Calu3 (cell line): ENCODE measurements at places on chromosomes 1 and 21.

DNA sequence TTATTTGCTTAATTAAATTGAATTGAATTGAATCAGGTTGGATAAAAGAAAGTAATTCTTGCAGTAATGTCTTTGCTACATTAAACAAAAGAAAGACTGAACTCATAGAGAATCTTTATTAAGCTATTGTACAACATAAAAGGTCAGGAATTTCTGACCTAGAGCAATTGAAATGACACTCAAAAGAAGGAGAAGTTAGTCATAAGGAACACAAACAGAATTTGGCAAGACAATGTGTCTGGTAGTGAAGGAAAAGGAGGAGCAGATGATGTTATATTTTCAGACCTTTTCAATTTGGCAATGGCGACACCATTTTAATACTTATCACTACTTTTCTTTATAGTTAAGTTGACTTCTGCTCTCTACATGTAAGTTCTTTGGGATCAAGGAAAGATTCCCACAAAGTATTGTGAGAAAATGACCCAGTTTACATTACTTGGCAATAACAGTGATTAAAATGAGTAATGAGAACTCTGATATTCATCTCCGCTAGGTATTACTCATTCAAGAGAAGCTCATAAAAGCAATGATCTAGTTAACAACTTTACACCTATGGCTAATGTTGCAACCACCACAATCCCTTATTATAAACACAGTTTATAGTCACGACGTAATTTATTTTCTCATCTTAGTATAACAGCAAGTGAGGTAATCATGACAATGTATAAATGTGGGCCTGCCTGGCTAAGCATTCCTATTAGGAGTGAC, 14.7 kb upstream of the KRTAP21-1 start:
- DNase-seq, result no peak

DNA sequence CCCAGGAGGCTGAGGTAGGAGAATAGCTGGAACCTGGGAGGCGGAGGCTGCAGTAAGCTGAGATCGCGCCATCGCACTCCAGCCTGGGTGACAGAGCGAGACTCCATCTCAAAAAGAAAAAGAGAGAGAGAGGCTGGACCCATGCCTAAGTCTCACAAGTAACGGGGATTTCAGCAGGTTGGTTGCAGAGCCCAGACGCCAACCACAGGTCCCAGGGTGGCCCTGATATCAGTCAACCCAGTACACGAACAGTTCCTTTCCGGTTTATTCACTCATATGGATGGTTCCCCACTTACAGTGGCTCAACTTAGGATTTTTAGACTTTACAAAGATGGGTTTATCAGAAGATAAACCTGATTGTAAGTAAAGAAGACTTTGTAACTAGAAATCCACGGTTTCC, 40.9 kb downstream of the CLSTN1 start:
- no peak for DNase-seq

DNA sequence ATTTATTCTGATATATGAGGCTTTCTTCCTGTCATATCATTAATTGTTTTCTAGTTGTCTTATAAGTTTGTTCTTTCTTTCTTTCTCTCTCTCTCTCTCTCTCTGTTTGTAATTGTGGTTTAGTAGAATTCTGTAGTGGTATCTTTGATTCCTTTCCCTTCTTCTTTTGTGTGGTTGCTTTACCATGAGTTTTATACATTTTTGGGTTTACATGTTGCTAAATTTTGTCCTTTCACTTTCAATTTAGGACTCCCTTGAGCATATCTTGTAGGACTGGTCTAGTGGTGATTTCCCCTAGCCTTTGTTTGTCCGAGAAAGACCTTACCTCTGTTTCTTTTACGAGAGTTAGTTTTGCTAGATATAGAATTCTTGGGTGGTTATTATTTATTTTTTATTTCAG, 162.3 kb upstream of the CHRM3 start:
- DNase-seq, result no peak

- no peak for DNase-seq
Observed at GRCh38 chr1:9233241-9233941, 1.2 kb upstream of the H6PD start.

GRCh38 chr1:51768971-51769588, 109.4 kb downstream of the NRDC start:
- DNase-seq, result peak; percentile 13

- DNase-seq, result no peak
Observed at GRCh38 chr1:178612261-178612660, 99.4 kb downstream of the TEX35 start.

DNA sequence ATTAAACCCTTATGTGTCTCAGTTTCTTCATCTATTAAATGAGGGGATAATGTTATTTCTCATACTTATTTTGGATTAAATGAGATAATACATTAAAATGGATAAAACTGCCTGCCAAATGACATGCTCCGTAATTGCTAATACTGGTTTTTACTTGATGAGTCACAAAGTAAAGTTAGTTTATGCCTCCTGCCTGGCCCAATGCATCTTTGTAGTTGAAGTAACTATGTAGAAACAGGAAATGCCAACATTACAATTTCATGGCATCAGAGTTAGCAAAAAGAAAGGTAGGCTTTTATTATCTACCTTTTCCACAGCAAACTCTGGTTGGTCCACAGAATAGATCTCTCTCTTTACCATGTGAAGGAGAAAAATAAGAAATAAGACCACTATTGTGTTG, 214.5 kb downstream of the TBX15 start:
- DNase-seq, result no peak

GRCh38 chr1:237879195-237879594, 11.5 kb downstream of the ZP4 start:
- peak; percentile 47 for DNase-seq

GRCh38 chr1:227994632-227995300, 12.0 kb upstream of the WNT3A start:
- DNase-seq, result no peak

DNA sequence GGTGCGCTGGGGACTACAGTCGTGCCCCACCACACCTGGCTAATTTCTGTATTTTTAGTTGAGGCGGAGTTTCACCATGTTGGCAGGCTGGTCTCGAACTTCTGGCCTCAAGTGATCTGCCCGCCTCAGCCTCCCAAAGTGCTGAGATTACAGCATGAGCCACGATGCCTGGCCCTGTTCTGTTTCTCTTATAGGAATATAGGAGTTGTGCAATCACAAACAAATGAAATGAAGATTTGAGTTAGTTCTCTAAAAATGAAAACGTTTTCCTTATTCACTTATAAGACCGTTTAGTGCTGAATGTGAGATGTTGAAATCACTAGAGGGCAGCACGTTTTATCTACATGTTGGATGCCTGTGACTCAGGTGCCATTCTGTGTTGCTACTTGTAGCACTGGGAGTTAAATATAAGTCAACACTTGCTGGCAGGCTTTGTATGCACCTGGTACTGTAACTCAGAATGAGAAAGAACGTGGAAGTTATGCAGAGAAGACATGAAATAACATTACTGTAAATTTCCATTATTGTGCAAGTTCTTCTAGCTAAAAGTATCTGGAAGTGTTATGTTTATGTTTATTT, 45.8 kb downstream of the MIGA1 start:
- DNase-seq, result peak; percentile 20

DNA sequence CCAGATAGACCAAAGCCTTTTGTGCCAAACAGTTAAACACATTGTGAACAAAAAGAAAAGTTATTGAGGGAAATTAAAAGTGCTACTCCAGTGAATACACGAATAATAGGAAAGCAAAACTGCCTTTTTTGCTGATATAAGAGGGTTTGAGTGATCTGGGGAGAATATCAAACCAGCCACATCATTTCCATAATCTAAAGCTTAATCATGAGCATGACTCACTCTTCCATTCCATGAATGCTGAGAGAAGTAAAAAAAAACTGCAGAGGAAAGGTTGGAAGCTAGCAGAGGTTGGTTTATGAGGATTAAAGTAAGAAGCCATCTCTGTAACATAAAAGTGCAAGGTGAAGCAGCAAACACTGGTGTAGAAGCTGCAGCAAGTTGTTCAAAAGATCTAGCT, 350.6 kb upstream of the NCAM2 start:
- DNase-seq, result no peak

- DNase-seq, result no peak
Observed at GRCh38 chr1:2432441-2432844, 20.1 kb upstream of the PEX10 start.

DNA sequence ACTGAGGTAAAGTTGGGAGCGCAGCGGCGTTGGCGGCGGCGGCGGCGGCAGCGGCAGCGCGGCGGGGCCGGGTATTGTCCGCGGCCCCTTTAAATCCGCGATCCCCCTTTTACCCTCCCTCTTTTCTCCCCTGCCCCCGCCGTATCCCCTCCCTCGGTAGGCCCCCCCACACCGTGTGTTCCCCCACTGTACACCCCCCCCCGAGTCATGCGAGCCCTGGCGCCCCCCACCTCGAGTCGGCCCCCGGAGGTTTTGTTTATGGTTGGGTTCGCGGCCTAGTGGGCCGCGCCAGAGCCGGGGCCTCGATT, 169 bp downstream of the UBAP2L start:
- DNase-seq, result no peak

GRCh38 chr1:27531959-27532685, 42.2 kb upstream of the WASF2 start:
- DNase-seq, result no peak

DNA sequence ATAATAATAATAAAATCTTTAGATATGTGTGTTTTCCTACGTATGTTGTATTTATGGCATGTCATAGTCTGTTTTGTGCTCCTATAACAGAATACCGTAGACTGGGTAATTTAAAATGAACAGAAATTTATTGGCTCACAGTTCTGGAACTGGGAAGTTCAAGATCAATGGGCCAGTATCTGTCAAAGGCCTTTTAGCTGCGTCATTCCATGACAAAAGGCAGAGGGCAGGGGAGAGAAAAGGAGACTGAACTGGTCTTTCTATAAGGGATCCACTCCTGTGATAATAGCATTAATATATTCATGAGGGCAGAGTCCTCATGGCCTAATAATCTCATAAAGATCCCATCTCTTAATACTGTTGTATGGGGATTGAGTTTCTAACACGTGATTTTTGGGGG, 7.1 kb upstream of the SFT2D2 start:
- no peak for DNase-seq

GRCh38 chr21:42616941-42617340, 36.5 kb upstream of the PDE9A start:
- DNase-seq, result no peak

GRCh38 chr1:181398544-181398943, 84.8 kb upstream of the CACNA1E start:
- no peak for DNase-seq

DNA sequence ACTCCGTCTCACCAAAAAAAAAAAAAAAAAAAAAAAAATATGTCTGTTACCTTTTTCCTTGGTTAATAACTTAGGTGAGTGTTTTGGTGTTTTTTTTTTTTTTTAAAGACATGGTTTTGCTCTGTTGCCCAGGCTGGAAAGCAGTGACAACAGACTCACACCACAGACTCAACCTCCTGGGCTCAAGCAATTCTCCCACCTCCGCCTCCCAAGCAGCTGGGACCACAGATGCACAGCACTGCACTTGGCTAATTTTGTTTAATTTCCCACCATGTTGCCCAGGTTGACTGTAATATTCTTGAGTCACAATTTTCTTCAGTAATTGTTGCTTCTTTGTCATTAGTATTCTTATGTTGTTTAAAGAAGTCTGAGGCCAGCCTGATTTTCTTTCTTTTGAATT, 149.2 kb upstream of the SYT6 start:
- no peak for DNase-seq

DNA sequence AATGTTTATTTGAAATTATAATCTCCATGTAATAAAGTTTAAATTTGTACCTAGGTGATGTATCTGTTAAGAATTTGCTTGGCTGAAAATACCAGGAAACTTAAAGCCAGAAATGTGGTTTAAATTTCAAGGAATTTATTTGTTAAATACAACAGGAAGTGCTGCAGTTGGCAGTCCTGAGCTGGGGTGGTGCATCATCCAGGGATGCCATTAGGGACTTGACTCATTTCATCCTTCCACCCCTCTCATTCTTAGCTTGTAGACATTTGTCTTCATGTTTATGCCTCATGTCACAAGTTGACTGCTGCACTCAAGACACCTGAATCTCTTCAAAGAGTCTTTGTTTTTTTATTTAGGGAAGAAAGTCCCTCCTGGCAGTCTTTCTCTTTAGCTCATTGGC, 175.9 kb downstream of the LHX8 start:
- DNase-seq, result peak; percentile 1

DNA sequence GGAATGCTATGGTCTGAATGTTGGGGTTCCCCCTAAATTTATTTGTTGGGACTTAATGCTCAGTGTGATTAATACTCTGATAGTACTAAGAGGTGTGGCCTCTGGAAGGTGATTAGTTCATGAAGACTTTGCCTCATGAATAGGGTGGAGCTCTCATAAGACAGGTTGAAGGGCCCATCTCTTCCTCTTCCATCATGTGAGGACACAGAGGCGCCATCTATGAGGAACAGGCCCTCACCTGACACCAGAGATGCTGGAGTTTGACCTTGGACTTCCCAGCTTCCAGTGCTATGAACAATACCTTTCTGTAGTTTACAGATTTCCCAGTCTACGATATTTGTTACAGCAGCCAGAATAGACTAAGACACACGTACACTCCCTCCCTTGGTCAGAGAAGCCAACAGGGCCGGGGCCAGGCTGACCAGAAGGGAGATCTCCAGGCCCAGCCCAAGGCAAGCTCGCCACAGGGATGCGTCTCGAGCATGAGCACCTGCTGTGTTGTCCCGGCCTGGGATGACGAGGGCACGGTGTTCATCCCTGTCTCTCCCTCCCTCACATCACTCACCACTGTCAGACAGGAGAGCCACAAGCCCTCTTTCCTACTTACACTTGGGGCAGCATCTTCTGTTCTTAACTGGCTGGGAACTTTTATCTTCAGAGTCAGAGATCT, 4.7 kb upstream of the ABCG1 start:
- DNase-seq, result no peak

- DNase-seq, result no peak
Observed at GRCh38 chr1:155622191-155622590, 12.2 kb downstream of the MSTO1 start.

DNA sequence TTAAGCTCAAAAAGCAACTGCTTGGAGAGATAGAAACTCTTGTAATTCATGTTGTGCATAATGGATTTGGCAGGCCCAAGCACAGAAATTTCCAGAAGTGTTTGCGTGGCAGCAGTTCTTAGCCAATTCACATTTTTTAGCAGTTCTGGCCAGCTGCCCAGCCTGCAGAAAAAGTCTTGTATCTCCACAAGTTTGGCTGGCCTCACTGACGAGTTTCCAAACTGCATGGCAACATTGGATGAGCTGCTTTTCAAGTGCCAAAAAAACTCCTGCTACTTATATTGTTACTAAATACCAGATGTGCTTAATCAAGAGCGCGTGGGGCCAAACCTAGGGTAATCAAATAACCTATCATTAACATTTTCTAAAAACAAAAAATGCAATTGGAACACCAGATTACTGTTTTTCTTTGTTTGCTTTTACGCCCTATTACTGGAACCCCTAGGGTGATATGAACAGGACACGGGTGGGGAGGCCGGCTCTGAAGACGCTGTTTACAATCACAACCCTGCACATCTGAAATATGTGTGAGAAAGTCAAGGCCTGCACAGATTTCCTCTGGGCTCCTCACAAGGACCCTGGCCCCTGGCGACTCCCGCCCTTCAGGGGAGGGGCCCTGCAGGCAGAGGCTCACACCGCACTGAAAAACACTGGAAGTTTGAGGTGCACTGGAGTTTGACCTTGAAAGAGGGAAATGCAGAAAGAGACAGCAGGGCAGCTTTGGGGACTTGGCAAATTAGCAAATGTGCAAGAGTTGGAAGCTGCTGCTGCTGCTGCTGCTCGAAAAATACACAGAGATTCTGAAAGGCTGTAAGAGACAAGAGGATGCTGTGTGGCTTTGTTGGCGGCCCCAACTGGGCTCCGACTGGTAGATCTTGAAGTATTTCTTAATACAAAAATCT, 55.2 kb upstream of the TARBP1 start:
- no peak for DNase-seq

- no peak for DNase-seq
Observed at GRCh38 chr1:54710434-54710833, 5.2 kb upstream of the TTC4 start.

- DNase-seq, result no peak
Observed at GRCh38 chr1:94316183-94316582, 78.8 kb upstream of the ARHGAP29 start.
